Smooth muscle cell of trachea (primary cell): ENCODE measurements at places on chromosomes 2 and 18. TPM values are rescaled to one million over a fixed set of nuclear protein-coding genes. Genes with fewer than 3 reads are reported as not detected.

The HMSD gene
- total RNA-seq = 0.15 and 0.17 TPM in 2 replicates

The ZNF385B gene
- total RNA-seq = not detected in 2 replicates

The GAREM2 gene
- total RNA-seq = 1.3 TPM in 2 replicates

The GPR35 gene
- total RNA-seq = 0.99 TPM in 1 of 2 replicates, not detected in the other

The VWC2L gene
- not detected in 2 replicates for total RNA-seq

The ACOXL gene
- total RNA-seq = under 0.01 TPM in 1 of 2 replicates, not detected in the other

The KCNJ13 gene
- not detected in 2 replicates for total RNA-seq
